ENCODE measurements at places on chromosomes 11 and 22. TPM values are rescaled to one million over a fixed set of nuclear protein-coding genes. Genes with fewer than 3 reads are reported as not detected.

- no peak overlapping the region for H3K27ac ChIP-seq
- no peaks in the 10 kb centered on the region for H3K27me3 ChIP-seq
- no peak for DNase-seq
- no peaks in the 10 kb centered on the region for H3K36me3 ChIP-seq
- H3K4me3 ChIP-seq: no peak overlapping the region
Measured at GRCh38 chr11:1181853-1182535, 24.2 kb downstream of the MUC5AC start.

- no peaks in the 10 kb centered on the region for H3K4me1 ChIP-seq
- H3K27ac ChIP-seq: no peak overlapping the region
Measured at GRCh38 chr11:77361184-77361583, 59.7 kb upstream of the GDPD4 start.

DNA sequence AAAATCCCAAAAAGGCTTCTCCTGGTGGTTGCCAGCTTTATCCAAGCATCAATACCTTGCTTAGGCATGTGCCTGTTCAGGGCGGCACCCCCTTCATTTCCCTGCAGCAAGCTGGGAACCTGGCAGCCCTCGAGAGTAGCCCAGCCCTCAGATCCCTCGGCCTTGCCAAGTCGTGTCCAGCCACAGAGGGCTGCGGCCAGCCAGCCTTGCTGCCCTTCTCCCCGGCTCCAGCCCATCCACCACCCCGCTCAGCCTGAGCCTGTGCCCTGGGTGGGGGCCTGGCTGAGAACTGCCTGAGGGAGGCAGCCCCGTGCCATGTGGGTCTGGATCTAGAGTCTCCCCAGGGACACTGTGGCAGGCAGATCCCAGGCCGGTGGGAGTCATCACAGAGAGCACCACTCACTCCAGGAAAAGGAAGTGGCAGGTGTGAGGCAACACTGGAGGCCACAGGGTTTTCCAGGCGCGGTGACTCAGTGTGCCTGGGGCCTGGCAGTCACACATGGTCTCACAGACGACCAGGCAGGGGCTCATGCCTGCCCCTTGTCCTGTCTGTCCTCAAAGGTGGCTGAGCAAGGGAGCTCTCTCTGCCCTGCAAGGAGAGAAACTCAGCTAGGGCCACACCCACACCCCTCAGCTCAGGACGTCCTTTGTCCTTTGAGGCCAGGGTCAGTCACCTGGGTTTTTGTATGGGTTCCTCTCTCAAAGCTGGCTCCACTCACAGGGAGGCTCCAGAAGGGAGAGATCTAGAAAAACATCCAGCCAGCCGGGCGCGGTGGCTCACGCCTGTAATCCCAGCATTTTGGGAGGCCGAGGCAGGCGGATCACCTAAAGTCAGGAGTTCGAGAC lies 12.2 kb upstream of the CDC42BPG start:
- no peaks in the 10 kb centered on the region for H3K27me3 ChIP-seq
- H3K27ac ChIP-seq: peak overlapping the region; percentile 92
- peaks cover 57% of the 10 kb centered on the region for H3K36me3 ChIP-seq

DNA sequence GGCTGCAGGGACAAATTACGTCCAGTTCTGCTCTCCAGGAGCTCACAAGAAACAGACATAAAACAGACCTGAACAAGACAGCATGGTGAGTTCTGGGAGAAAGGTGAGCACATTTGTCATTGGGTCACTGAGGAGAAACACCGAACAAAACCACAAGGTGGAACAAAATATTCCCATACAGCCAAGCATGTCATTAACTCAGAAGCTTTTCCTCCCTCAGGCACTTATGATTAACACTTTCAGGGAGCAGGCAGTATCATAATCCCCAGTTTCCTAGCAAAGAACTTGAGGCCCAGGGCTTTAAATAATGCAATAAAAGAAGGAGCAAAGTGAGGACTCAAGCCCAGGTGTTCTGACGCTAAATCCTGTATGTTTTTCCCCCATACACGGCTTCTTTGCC lies 43.0 kb downstream of the P4HA3 start:
- no peak for DNase-seq
- H3K36me3 ChIP-seq: no peaks in the 10 kb centered on the region
- no peak overlapping the region for H3K27ac ChIP-seq
- peaks cover 10% of the 10 kb centered on the region for H3K4me1 ChIP-seq

DNA sequence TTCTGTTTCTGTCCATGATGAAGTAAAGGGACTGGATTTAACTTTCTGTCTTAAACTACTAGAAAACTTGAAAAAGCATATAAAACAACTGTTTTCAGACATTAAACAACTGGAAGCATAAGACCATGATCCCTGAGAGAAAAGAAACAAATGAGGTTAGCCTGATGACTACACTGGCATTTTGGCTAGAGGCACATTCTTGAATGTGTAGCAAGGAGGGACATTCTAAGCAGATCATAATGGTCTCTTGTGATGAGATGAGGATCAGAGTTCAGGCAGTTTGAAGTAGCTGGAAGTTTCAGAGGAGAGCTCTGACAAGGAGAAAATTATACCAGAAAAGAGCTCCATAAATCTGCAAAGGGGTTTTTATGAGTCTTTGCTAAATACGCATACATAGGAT lies 75.4 kb downstream of the AASDHPPT start:
- no peaks in the 10 kb centered on the region for H3K36me3 ChIP-seq
- no peak for DNase-seq
- H3K27ac ChIP-seq: no peak overlapping the region
- no peaks in the 10 kb centered on the region for H3K27me3 ChIP-seq
- H3K4me3 ChIP-seq: no peak overlapping the region

- H3K27me3 ChIP-seq: no peaks in the 10 kb centered on the region
- H3K4me1 ChIP-seq: peaks cover 15% of the 10 kb centered on the region
- H3K4me3 ChIP-seq: no peak overlapping the region
- no peak for DNase-seq
- no peaks in the 10 kb centered on the region for H3K36me3 ChIP-seq
- no peak overlapping the region for H3K27ac ChIP-seq
Measured at GRCh38 chr11:11247576-11247975, 105.5 kb downstream of the CSNK2A3 start.

GRCh38 chr22:41876675-41877074 lies 38.2 kb downstream of the SHISA8 start:
- H3K27ac ChIP-seq: no peak overlapping the region
- H3K4me1 ChIP-seq: no peaks in the 10 kb centered on the region
- no peak overlapping the region for H3K4me3 ChIP-seq
- no peak for DNase-seq
- peaks cover 88% of the 10 kb centered on the region for H3K36me3 ChIP-seq

- no peaks in the 10 kb centered on the region for H3K27me3 ChIP-seq
- peak overlapping the region; percentile 80 for H3K27ac ChIP-seq
- H3K4me1 ChIP-seq: peaks cover 21% of the 10 kb centered on the region
- peak; percentile 87 for DNase-seq
- H3K4me3 ChIP-seq: peak overlapping the region; percentile 66
Measured at GRCh38 chr11:129278586-129279319, 86.6 kb upstream of the ARHGAP32 start.

GRCh38 chr22:33321466-33321865 lies 263.3 kb upstream of the SYN3 start:
- H3K27ac ChIP-seq: no peak overlapping the region
- no peaks in the 10 kb centered on the region for H3K36me3 ChIP-seq
- H3K4me3 ChIP-seq: no peak overlapping the region
- DNase-seq: no peak

- no peaks in the 10 kb centered on the region for H3K36me3 ChIP-seq
- no peaks in the 10 kb centered on the region for H3K27me3 ChIP-seq
- DNase-seq: peak; percentile 64
- H3K4me3 ChIP-seq: no peak overlapping the region
- H3K4me1 ChIP-seq: peaks cover 3% of the 10 kb centered on the region
Measured at GRCh38 chr22:38832005-38832978, 11.5 kb downstream of the NPTXR start.

DNA sequence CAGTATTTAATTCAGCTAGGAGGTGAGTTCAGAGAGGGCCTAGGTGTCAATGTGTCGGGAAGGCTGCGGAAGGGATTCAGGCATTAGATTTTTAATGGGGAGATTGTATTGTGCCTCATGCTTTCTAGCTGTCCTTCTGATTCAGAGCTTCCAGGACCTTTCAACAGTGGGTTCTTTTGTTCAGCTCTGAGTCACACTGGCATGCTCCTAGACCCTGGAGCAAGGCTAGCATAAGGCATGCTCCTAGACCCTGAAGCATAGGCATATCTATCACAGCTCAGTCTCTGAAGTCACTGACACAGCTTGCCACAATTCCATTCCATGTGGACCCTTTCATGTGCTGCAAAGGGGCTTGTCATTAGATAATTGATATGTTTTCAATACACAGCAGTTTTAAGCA lies 396.9 kb downstream of the RAB38 start:
- no peaks in the 10 kb centered on the region for H3K36me3 ChIP-seq
- no peaks in the 10 kb centered on the region for H3K4me1 ChIP-seq
- H3K27me3 ChIP-seq: no peaks in the 10 kb centered on the region
- H3K27ac ChIP-seq: no peak overlapping the region

DNA sequence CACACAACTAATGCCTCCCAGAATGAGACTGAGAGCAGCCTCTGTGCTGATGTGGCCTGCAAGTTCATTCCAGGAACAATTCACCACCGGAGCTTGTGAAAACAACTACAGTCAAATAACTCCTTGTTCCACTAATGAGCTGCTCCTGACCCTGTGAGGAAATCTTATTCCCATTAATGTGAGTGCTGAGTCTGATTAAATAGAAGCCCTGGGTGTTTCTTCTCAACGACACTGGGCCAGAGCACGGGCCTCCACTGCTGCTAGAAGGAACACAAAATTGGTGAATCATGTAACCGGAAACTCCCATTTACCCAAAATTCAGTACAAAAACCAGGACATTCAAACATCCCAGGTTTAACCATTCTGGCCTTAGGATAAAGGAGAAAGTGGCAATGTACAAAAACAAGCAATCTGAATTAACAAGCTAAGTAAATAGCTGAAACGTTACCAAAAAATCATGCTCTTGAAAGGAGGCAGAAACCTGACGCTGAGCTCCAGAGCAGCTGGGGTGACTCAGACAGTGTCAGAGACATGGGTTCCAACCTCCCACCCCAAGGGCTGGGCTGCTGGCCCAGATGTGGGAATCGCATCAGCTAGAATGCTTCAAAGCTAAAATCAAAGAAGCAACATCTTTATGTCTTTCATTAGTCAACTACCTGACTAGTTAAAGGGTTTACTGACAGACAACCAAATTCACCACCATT lies 26.7 kb downstream of the SERGEF start:
- no peaks in the 10 kb centered on the region for H3K27me3 ChIP-seq
- no peaks in the 10 kb centered on the region for H3K4me1 ChIP-seq
- DNase-seq: no peak
- peaks cover 30% of the 10 kb centered on the region for H3K36me3 ChIP-seq
- H3K27ac ChIP-seq: no peak overlapping the region
- no peak overlapping the region for H3K4me3 ChIP-seq

DNA sequence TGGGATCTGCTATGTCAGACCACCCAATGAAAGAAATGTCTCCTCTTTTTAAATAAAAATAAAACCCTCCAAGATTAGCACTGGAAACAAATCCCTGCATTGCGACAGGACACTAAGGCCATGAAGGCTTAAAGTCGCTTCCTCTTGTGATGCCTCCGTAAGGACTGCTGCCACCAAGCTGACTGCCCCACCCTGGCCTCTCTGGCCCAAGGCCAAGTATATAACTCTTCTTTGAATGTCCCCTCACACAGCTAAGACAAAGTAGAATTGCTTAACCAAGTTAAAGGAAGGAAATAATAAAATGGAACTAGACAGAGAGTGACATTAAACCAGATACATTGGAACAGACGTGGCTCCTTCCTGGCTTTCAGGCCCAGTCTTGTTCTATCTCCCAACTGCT lies 7.5 kb upstream of the NRGN start:
- no peaks in the 10 kb centered on the region for H3K36me3 ChIP-seq
- H3K27me3 ChIP-seq: no peaks in the 10 kb centered on the region
- H3K4me1 ChIP-seq: peaks cover 12% of the 10 kb centered on the region
- no peak overlapping the region for H3K27ac ChIP-seq

GRCh38 chr11:83092488-83093384 lies 21.0 kb upstream of the RAB30 start:
- H3K4me3 ChIP-seq: no peak overlapping the region
- no peaks in the 10 kb centered on the region for H3K36me3 ChIP-seq
- H3K27me3 ChIP-seq: no peaks in the 10 kb centered on the region
- no peak overlapping the region for H3K27ac ChIP-seq
- DNase-seq: no peak
- H3K4me1 ChIP-seq: no peaks in the 10 kb centered on the region

DNA sequence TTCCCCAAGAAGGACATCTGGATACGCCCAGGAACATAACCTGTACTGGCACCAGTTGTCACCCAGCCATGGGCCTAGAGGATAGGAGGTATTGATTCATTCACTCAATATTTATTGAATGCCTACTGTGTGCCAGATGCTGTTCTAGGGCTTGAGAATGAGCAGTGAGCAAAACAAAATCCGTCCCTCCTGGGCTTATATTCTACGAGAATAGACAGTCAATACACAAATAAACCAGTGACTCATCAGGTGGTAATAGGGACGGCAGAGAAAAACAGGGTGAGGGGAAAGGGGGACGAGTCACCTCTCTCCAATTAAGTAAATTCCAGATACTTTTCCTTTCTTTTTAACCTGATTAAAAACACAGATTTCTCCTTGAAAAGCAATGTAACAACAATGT lies 103.5 kb downstream of the MICAL2 start:
- H3K4me3 ChIP-seq: no peak overlapping the region
- H3K36me3 ChIP-seq: peaks cover 75% of the 10 kb centered on the region
- DNase-seq: no peak
- H3K27me3 ChIP-seq: no peaks in the 10 kb centered on the region

- no peaks in the 10 kb centered on the region for H3K4me1 ChIP-seq
- no peak overlapping the region for H3K4me3 ChIP-seq
- no peak for DNase-seq
Measured at GRCh38 chr11:93212094-93212493, 14.3 kb upstream of the SLC36A4 start.

DNA sequence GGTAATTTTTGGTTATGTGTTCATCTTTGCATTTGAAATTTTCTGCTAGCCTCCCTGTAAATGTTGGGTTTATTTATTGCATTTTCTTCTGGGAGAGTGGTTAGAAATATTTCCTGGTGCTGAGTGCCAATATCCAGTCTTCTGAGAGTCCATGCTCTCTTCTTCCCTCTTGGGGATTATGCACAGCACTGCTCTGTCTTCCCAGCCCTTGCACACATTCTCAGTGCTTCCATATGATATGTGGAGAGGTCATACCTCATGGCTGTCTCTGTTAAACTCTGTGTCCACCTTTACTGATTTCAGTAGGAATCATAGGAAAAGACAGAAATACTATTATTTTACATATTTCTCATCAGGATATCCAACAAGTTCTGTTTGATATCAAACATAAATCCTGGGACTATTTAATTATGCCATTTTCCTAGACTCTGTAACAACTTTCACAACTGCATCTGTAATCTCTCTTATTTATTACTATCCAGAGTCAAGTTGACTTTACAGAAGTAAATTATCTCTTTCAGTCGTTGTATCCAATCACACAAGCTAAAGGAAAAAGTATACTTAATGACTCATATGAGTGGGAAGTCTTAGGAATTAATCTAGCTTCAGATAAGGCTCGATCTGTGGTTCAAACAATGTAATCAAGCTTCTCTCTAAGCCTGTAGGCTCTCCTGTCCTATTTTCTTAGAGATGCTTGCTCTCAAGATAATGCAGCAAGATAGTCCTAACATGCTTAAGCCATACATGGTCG lies 2.7 kb upstream of the NXPE1 start:
- H3K4me1 ChIP-seq: no peaks in the 10 kb centered on the region
- no peak for DNase-seq
- H3K36me3 ChIP-seq: no peaks in the 10 kb centered on the region

The RGL4 gene
- 2.9 TPM for total RNA-seq

The CCDC87 gene
- 0.22 TPM for total RNA-seq

The TTC36 gene
- not detected for total RNA-seq

The EML3 gene
- 83.2 TPM for total RNA-seq

The BEST1 gene
- 8.7 TPM for total RNA-seq
